ENCODE measurements at places on chromosomes 1 and 21.

- no peak for DNase-seq
These were observed 319.2 kb downstream of the NTNG1 start for GRCh38 chr1:107460035-107460434.

- no peak for DNase-seq
These were observed 98.3 kb downstream of the LYPLAL1 start for GRCh38 chr1:219271818-219272535.

GRCh38 chr1:211370669-211371068, 44.0 kb downstream of the TRAF5 start:
- DNase-seq = no peak

- no peak for DNase-seq
These were observed 15.1 kb upstream of the OMA1 start for GRCh38 chr1:58561633-58562032.

GRCh38 chr1:21879928-21880618, 57.0 kb downstream of the HSPG2 start:
- DNase-seq = no peak

DNA sequence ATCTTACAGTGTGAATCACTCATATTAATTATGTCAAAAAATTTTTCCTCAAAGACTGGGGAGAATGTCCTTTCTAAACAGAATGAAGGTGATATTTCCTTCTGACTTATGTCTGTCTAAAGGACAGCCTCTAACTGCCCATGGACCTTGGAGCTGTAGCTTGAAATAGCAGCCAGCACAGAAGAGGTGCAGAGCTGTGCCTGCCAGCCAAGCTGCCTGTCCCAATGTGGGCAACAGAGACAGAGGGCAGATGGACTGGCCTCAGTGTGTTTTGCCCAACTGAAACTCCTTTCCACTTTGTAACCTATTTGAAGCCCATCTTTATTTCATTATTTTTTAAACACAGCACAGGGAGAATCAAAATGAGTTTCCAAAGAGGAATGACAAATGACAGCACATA, 97.6 kb upstream of the DYNLT5 start:
- DNase-seq = no peak

DNA sequence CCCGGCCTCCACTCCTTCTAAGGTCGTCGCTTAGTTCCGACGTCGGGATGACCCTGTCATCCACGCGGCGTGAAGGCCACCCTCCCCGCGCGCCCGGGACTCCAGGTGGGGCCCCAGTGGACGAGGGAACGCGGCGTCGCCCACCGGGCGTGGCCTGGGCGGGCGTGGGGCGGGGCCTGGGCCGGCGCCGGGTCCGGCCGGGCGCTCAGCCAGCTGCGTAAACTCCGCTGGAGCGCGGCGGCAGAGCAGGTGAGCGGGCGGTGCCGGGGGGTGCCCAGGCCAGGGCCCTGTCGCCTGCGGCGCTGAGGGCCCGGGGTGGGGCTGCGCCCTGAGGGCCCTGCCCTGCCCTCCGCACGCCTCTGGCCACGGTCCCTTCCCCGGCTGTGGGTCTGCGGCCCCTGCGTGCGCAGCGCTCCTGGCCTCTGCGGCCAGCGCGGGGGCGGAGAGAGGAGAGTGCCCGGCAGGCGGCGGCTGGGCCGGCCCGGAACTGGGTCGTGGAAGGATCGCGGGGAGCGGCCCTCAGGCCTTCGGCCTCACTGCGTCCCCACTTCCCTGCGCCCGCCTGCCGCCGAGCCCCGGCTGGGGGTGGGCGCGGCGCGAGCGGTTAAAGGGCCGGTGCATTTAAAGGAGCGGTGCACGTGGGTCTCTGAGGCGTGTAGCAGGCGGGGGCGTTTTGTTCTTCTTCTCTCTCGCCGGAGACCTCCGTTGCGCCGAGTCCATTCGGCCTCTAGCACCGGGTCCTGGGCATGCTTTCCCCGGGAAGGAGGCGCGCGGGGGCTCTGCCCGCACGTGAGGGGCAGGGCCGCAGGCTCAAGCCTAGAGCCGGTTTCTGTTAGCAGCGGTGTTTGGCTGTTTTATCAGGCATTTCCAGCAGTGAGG, at the start of gene PSEN2:
TSS of gene PSEN2 (plus strand) at position 216 of the 879 bp plus-strand sequence. CDS start 11,292 bp downstream, outside the sequence.
- peak; percentile 55 for DNase-seq

- no peak for DNase-seq
These were observed 876 bp downstream of the LRRC7 start for GRCh38 chr1:69568421-69569174.

Measured in dermis blood vessel endothelial cell (primary cell).